ENCODE measurements at places on chromosomes 6 and 20.

- DNase-seq, result no peak
Observed at GRCh38 chr6:593139-593906, 63.6 kb downstream of the HUS1B start.

DNA sequence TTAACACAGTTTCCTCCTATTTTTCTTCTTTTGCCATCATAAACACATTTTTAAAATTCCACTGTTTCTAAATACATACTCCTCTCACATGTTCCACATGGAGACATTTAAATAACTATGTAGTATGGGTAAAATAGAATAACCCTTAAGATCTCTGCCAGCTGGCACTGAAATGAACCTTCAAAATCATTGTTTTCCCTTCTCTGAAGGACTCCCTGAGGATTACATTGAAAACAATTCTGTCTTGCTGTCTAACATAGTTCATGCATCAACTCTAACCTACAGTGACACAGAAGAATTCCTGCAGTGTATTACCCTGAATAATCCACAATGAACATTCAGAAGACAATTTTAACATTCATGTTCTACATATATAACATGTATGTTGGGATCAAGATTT lies 1361.8 kb upstream of the CITED2 start:
- DNase-seq, result no peak

DNA sequence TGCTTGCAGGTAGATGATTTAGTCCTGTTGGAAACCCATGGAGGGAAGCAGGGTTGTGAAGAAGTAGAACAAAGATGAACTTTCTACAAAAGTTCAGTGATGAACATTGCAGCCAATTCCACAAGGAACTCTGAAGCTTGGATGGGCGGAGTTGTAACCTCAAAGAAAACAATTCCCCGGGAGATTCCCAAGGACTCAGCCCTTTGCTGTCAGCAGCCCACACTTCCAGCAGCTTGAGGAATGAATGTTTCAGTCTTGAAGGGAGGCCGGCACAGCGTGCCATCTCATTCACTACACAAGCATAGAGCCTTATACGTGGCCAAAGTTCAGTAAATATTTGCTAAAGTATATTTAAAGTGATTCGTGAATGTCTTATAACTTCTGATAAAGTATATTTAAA lies 269.4 kb downstream of the NKAIN2 start:
- no peak for DNase-seq

DNA sequence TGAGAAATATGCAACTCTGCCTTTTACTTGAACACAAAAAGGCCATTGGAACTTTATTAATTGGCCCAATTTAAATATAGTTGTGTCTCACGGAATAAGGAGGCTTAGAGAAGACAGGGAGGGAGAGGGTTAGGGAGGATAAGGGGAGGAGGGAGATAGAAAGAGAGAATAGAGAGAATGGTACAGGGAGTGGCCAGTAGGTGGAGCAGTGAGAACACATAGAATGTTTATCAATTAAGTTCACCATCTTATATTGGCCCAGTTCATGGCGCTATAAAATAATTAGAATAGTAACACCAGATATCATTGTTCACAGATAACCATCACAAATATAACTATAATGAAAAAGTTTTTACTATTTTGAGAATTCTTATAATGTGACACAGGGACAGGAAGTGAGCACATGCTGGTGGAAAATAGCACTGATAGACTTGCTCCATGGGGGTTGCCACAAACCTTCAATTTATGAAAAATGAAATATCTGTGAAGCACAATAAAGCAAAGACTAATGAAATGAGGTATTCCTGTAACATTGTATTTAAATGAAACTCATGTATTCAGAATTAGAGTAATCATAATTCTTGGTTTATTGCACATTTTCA lies 374.1 kb upstream of the MANEA start:
- no peak for DNase-seq

DNA sequence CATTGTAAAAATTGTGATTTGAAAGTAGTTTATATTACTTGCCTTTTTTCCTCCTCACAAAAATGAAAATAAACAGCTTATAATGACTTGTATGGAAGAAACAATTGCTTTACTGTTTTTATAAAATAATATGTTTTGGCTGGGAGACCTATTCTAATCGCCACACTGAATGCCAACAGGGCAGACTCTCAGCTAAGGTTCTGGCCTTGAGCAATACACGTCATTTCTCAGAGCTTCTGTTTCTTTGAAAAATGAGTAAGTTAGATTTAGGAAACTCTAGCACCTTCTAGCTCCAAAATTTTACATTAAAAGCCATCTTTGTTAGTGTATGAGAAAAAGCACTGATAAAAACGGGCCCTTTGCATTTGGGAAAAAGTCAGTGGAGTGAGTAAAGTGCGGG lies 166.6 kb downstream of the ARID1B start:
- no peak for DNase-seq

GRCh38 chr6:92849636-92850035 lies 569.7 kb downstream of the EPHA7 start:
- DNase-seq, result no peak

DNA sequence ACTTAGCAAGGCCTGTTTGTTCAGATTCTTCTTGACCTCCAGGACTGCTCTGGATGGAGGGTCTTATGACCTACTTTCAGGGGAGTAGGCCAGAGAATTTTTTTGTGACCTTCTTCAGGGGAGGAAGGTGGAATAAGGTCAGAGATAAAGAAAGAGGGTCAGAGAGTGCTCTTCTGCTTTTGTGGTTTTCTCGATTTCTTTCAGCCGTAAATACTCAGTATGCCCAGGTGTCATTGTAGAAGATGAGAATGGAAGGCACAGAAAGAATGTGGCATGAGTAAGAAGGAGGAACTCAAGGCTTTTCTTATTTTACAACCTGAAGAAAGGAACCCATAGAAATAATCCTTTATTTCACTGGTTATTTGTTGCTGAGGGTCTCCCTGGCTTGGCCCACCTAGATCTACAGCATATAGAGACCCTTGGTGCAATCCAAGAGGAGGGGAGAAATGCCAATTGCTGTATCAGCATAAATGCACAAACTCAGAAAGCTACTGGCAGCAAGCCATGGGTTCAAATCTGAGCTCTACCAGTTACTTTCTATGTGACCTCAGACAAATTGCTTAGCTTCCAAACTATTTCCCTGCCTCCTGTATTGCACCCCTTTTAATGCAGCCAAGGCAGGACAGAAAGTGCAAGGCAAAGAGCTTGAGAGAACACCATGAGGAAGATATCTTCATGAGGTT lies 68.0 kb downstream of the OLIG3 start:
- DNase-seq, result no peak

DNA sequence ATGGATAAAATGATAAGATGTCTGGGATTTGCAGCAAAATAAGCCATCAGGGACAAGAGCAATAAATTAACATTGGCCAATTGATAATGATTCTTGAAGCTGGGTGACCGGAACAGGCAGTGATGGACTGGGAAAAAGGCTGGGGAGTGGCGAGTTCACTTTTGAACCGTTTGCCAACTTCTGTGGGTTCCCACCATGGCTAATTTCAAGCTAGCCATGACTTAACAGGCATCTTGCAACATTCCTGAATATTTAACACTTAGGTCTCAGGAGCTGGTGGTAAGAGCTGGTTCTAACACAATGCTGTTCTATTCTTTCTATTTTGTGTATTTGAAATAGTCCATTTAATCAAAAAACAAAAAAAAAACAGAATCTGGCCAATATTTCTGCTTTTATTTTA lies 37.6 kb upstream of the CD83 start:
- DNase-seq, result no peak

DNA sequence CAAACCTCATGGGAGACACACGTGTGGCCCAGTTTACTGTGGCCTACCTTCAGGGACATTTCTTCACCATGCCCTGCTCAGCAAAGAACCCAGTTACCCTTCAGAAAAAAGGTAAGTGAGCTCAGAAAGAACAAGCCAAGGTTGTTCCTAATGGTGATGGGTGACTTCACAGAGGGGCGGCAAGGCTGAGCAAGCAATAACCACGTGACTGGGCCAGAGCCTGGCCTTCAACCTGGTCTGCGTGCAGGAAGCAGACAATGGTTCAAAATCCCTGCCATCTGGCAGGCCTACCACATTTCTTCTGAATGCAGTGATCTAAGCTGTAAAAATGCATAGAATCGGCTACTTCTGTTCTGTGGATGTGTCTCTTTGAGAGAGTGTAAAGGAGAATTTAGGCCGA lies 115.5 kb upstream of the CST7 start:
- DNase-seq, result no peak

DNA sequence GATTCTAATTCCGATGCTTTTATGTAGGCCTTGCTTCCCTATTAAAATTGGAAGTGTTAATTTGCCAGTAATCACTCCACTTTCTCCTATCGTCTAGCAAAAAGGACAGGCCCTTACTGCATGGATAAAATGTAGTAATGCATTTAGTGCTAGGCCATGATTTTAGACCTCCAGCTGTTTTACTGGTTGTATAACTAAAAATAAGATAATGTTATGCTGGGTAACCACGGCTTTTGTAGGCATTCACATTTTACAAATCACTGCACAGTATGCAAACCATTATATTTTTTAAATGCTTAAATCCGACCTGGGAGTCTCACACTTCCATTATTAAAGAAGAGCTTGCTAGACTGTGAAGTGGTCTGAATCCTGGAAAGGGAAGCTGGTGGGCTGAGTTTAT lies 179.5 kb downstream of the TFAP2A start:
- DNase-seq, result no peak

GRCh38 chr6:2594868-2595267 lies 155.9 kb downstream of the MYLK4 start:
- no peak for DNase-seq

DNA sequence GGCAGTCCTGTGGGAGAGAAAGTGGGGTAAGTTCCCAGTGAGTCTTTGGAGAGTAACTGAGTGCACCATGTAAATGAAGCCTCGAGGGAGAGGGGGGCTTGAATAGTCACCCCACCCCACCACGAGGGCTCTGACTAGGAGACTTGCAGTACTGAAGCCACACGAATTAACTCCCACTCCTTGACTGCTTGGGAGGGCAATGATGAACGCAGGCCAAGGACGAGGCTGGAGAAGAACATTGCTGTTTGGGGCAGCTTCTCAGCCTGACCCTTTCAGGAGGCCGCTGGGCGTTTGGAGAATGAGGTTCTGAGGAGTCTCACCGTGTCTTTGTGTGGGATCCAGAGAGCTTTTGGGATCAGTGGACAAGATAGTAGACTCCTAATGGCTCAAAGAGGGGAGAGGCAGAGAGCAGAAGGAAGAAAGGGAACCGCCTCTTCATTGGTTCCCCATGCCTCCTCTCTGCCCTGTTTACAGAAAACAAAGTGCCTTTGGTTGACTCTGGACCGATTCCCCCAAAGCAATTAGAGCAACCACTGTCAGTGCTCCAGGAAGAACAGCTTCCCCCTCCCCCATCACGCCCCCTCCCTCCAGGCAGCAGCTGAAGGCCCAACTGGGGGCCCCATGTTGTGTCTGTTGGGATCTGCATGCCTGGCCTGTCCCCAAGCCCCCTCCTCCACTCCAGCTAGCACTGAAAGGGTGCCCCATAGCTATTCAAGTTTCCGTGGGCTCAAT lies 41.7 kb upstream of the CDKN1A start:
- no peak for DNase-seq

DNA sequence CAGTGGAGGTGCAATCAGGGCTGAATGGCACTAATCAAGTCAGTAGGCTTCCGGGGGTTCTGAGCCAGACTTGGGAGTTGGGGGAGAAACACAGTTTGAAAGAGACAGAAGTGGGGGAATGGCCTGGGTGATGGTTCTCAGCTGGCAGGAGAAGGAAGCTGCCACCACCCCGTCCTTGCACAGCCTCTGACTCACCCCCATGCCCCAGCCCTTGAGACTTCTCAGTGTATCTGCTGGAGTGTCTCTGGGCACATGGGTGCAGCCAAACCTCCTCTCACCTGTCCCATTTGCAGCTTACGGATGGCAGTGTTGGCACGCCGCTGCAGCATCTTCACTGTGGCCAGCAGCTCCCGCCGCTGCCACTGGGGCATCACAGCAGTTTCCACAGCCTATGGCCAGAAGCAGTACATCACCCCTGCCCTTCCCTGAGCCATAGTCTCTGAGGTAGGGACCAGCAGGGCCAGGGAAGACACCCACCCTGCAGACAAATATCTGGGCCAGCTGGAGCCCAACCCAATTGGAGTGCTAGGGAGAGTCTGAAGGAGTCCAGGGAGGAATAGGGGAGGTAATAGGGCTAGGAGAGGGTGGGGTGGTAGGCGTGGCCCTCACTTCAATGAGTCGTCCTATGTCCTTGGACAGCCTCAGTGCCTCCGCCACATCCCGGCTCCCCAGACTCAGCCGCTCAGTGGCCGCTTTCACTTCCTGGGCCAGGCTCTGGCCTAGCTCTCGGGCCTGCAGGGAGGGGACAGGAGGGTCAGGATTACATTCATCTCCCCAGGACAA lies 11.2 kb downstream of the AARS2 start:
- no peak for DNase-seq

Measured in NCI-H524 treated with DMSO at 0.1 percent for 48 hours (cell line).